ENCODE measurements at places on chromosomes 1 and 21.

DNA sequence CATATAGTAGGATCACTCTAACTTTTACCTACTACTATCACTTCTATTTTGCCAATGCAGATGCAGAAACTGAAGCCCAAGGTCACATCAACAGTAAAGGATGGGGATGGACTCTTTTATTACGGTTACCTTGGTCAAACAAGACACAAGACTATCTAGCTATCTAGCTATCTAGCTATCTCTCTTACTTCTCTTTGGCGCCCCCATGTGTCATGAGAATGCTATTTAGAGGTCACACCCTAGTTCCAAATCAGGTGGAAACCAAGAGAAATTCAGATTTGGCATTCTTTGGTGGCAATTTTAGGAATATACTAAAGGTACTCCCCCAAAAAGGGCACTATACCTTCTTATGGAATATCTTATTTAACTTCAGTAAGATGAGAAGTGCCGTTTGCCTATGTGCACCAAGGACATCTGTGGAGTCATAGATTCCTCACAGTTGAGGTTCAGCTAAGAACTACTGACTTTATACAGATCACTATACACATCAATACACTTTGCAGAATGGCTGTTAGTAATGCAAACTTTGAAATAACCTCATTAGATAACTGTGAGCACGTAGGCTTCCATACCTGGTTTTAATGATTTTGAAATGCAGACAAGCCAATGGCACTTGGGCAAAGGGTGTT is 6.7 kb downstream of the ZNF648 start:
- no peak for DNase-seq

- DNase-seq: no peak
Observed at GRCh38 chr1:211335522-211336157, 9.0 kb downstream of the TRAF5 start.

DNA sequence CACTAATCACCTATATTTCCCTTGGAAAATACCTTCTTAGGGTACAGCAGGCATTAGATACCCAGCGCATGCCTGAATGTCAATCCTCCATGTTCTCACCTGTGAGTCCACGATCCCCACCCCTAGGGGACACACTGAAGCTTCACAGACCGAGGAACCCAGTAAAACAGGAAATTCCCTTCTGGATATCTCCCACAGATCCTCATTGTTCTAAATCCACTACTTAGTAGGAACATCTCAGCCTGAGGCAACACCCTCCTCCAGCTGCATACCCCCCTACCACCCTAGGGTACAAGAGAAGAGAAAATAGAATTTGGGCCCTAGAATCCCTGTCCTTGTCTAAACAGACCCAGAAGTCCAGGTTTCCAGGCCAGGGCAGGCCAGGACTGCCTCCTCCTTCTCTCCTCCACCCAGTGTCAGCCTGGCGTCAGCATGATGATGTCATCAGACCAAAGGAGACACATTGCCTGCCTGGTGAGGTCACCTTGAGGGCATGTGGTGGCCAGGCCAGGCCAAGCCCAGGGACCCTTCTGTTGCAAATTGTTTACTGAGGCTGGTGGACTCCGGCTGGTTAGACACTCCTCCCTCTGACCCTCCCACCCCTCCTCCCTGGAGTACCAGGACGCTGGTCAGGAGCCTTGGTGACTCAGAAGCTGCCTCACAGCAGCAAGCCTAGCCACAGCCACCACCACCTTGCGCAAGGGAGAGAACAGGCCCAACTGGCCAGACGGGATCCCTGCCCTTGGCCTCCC is 6.2 kb downstream of the NECTIN4 start:
- no peak for DNase-seq

- no peak for DNase-seq
Observed at GRCh38 chr1:198756470-198756869, 117.6 kb downstream of the PTPRC start.

DNA sequence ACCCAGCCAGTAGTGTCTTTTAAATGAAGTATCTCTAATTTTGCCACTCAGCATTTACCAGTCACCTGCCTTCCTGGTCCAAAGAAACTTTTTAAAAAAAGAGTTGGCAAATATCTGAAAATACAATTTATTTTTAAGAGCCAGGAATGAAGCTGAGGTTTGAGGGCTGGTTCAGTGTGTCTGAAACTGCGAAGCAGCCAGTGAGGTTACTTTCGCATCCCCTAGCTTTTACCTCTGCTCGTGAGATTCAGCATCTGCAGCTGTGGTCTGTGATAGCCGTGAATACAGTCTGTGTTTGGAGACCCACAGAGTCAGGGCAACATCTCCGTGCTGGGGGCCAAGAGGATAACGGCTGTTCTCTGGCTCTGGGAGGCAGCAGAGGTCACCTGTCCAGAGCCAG is 21.3 kb upstream of the KCNAB2 start:
- no peak for DNase-seq

DNA sequence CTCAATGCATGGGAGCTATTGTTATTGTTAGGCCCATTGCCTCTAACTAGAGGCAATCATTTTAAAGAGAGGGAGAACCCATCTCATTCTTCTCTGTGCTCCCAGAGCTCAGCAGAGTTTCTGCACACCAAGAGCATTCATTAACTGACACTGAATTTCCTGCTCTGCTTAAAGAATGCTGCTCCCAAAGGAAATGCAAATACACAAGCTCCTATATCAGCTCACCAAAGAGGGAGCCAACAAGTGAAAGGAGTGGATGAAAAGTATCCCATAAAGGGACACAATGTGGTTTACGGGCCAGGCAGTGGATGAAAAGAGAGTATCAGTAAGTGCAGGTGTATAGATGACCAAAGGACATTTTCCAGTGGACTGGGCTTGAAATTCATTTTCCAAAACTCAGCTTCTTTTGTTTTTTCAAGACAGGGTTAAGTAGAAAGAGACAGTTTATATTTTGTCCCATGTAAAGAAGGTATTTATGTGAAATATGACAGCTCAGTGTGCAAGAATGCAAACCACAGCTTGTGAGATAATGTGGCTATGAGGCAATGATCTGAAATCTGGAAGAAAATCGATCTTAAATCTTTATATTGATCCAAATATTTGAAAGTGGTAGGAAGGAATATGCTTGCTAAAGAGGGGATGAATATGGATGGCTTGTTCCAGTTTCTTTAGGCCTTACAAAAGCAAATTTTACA is 207.7 kb upstream of the CAMK1G start:
- no peak for DNase-seq

- DNase-seq: no peak
Observed at GRCh38 chr1:183075861-183076260, 52.6 kb downstream of the LAMC1 start.

DNA sequence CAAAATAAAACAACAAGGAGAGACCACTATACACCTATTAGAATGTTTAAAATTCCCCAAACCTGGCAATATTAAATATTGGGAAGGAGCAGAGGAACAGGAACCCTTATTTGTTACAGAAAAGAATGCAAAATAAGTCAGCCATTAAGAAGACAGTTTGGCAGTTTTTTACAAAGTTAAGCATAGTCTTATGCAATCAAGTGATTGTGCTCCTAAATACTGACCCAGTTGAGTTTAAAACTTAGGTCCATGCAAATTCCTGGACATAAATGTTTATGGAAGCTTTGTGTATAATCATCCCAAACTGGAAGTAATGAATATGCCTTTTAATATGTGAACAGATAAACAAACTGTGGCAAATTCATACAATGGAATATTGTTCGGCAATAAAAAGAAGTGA is 72.9 kb upstream of the RGS4 start:
- DNase-seq: no peak

- DNase-seq: no peak
Observed at GRCh38 chr1:219797683-219798082, 130.7 kb downstream of the SLC30A10 start.

- DNase-seq: no peak
Observed at GRCh38 chr21:32991361-32991760, 34.4 kb upstream of the OLIG2 start.

DNA sequence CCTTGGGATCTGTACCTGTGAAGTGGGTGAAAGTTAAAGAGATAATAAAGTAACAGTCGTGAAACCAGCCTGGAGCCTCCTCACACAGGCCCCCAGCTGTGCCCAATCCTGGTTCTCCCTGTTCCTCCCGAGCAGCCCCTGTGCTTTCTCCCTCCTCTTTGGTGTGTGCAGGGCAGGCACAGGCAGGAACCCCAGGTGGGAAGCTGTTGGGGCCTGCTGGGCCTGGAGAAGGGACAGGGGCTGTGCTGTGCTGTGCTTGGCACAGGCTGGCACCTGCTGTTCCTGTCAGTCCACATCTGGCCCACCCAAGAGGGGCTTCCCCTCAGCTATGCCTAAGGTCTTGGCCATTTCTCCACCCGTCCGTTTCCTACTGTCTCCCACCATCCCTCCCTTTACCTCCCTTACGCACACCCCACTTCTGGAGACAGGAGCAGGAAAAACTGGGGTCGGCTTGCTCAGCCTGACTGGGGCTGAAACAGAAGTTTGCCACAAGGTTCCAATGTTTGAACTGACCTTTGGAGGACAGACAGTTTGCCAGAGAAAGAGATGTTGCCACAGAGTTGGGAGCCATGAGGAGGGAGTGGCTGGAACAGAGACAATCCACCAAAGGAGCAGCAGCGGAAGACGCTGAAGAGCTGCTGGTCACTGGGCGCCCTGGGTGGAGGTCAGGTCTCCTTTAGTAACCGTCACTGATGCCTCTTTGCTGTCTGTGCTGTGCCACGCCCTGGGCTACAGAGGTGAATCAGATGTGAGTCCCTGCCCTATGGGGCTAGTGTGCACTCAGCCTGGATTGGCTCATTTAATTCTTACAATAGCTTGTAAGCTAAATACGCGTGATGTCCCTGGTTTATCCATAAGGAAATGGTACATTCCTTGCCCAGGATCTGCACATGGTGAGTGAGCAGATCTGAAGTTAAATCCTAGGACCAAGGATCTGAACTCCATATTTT is 18.8 kb upstream of the ARTN start:
- DNase-seq: no peak

- no peak for DNase-seq
Observed at GRCh38 chr1:75203415-75204277, 69.5 kb downstream of the LHX8 start.

- no peak for DNase-seq
Observed at GRCh38 chr1:111570781-111571181, 48.8 kb upstream of the RAP1A start.

DNA sequence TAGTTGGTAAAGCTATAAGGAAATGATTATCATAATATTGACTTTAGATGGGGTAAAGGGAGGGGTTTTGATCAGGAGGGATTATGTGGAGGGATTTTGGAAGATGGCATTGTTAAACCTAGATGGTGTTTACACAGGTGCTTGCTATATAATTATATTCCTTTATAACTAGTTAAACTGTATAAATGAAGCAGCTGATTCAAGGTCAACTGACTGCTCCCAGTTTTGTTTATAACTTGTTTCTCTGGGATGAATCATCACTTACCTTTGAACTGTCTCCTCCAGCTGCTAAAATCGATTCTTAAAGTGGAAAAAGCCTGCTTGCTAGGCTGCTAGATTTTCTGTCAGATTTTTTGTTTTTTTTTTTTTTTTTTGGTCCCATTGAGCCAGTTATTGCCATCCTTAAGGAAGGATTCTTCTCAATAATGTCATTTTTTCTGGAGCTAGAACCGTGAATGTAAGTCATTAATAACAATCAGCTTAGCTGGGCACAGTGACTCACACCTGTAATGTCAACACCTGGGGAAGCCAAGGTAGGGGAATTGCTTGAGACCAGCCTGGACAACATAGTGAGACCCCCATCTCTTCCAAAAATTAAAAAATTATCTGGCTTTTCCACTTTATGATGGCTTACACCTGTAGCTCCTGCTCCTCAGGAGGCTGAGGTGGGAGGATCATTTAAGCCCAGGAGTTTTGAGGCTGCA is 153.2 kb downstream of the PIK3R3 start:
- no peak for DNase-seq

GRCh38 chr1:193434319-193434718 is 247.9 kb upstream of the B3GALT2 start:
- DNase-seq: no peak

- no peak for DNase-seq
Observed at GRCh38 chr21:46144464-46145070, 10.8 kb downstream of the FTCD start.

DNA sequence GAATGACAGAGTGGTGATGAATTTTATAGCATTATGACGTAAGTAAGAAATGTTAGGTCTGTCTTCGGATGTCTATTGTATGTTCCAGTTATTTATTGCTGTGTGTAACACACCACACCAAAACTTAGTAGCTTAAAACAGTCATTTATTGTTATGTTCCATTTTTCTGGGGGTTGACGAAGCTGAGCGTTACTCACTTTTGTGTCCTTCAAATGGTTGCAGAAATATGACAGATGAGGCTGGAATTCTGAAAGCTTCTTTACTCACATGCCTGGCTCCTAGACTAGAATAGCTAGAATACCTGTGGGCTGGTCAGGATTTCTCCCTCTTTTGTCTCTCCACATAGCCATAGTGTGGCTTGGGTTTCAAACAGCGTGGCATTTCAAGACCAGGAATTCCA is 62.1 kb upstream of the S1PR1 start:
- DNase-seq: no peak

- DNase-seq: peak; percentile 21
Observed at GRCh38 chr1:99943223-99943794, 26.5 kb upstream of the SLC35A3 start.

DNA sequence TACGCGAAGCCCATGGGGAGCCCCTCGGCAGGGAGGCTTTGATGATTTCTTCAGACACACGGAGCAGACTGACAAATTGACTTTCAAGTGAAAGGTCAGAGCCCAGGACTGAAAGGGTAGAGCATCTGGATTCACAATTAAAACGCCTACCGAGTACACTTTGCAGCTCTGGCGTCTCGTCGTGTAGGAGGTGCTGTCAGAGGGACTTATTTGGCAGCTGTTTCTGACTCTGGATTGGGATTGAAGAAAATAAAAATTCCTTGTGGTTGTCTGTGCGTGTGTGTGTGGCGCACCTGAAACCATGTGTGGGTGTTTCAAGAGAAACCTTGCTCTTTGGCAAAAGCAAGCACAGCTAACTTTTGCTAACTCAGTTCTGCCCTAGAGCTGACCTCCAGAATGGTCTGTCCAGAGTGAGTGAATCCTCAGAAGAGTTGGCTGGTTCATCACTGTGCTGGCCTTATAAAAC is 348.7 kb downstream of the HLX start:
- DNase-seq: peak; percentile 44

DNA sequence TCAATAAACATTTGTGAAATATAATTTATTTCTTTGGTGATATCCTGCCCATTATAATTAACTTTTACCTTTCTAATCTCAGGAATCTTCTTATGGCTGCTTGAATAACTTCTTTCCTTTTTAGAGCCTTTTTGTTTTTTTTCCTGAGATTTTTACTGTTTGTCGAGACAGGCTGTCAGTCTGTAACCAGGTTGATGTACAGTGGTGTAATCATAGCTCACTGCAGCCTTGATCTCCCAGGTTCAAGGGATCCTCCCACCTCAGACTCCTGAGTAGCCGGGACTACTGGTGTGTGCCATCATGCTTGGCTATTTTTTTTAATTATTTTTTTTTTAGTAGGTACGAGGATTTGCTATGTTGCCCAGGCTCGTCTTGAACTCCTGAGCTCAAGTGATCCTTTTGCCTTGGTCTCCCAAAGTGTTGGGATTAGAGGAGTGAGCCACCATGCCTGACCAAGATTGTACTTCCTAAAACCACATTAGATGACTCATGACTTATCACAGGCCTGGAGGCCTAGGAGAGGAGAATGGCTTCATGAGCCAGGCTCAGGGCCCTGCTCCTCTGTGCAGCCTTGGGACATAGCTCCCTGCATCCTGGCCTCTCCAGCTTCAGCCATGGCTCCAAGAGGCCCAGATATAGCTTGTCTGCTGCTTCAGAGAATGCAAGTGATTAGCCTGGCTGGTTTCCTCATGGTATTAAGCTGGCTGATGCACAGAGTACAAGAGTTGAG is 48.6 kb downstream of the CTH start:
- DNase-seq: no peak
